Mucosa of gallbladder (tissue), 1 donor: ENCODE measurements at places on chromosomes 2 and 18. TPM values are rescaled to one million over a fixed set of nuclear protein-coding genes. Genes with fewer than 3 reads are reported as not detected.

GRCh38 chr2:170313992-170314348 lies 136.0 kb downstream of the MYO3B start:
- no peak for DNase-seq

Gene CNDP1
- total RNA-seq = 4.0 TPM

DNA sequence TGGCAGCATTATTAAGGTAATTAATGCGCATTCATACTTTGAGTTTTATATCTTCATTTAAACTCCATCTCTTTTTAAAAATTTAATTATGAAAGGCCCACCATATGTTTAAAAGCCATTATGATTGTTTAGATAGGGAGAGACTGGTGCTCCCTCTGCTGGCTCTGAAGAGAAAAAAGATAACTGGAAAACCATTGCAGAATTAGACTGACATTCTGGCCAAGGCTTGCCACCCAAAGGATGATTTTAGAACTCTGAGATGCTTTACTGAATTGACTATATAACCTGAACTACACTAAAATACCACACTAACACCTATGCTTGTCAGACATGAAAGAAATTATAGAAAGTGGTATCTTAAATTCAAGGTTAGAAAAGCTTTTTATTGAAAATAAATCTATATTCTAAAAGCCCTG lies 127.6 kb upstream of the SPOPL start:
- DNase-seq = no peak

Gene MAP3K19
- not detected for total RNA-seq

- DNase-seq = no peak
Observed at GRCh38 chr2:156294945-156295580, 37.5 kb downstream of the NR4A2 start.

Gene MDH1B
- 2.4 TPM for total RNA-seq

DNA sequence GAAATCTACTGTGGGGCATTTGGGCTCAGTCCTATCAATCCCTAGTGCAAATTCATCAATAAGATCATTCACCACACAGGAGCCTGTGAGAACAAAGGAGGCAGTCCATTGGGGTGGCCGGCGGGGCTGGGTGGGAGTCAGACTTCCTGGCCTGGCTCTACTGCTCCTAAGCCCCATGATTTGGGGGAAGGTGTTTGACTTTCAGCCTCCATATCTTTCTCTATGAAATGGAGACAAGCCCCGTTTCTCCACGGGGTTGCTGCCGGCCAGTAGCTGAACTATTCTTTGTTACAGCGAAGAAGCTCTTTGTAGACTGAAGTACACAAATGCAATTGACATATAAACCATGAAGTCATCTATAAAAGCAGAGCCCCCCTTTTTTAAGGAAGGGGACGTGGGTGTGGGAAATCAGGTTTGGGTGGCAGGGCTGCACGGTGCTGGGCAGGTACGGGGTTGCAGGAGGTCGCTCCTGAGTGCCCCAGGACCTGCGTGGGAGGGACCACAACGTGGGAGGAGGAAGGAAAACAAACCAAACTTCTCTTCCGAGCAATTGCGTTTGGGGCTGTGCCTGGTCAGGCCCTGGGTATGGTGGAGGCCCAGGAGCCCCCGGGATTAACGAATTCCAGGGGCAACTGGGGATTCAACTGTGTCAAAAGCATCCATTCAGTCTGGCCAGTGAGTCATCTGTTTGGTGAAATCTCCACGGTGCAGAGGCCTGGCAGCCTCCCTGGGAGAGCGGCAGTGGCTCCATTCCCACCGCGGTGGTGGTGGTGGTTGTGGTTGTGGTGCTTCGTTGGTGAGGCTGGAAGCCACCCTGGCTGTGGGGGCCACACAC lies 18.2 kb downstream of the FBLN7 start:
- DNase-seq = no peak

DNA sequence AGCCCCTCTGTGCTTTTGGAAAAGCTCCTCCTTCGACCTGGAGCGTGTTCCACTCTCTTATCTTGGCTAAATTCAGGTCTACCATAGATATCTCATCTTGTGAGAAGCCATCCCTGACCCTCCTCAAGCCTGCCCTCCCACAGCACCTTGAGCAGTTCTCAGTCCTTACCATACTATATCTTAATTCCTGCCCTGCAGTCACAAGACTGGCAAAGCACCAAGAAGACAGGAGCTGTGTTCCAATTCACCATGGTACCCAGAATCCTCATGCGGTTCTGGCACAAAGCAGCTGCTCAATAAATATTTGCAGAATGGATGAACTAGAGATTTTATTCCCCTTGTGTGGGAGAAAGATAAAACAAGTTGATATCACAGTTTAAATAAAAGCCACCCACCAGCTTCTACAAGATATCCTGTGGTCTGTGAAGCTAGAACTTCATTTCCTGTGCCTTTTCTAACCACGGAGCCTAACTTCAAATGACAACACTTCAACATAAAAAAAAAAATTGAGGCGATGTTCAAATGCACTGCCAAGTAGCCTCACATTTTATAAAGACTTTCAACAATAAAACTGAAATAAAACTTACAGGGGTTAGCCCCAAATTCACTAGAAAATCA lies 19.5 kb downstream of the MARCHF4 start:
- DNase-seq = no peak

Gene GALNT13
- 0.23 TPM for total RNA-seq

GRCh38 chr18:8943900-8944870 lies 158.3 kb upstream of the NDUFV2 start:
- DNase-seq = no peak

GRCh38 chr2:101754618-101755017 lies 57.1 kb downstream of the MAP4K4 start:
- no peak for DNase-seq

GRCh38 chr2:232434563-232435374 lies 21.2 kb upstream of the ALPI start:
- DNase-seq = no peak
